GM03348 (cell line): ENCODE measurements at places on chromosomes 13 and 19.

DNA sequence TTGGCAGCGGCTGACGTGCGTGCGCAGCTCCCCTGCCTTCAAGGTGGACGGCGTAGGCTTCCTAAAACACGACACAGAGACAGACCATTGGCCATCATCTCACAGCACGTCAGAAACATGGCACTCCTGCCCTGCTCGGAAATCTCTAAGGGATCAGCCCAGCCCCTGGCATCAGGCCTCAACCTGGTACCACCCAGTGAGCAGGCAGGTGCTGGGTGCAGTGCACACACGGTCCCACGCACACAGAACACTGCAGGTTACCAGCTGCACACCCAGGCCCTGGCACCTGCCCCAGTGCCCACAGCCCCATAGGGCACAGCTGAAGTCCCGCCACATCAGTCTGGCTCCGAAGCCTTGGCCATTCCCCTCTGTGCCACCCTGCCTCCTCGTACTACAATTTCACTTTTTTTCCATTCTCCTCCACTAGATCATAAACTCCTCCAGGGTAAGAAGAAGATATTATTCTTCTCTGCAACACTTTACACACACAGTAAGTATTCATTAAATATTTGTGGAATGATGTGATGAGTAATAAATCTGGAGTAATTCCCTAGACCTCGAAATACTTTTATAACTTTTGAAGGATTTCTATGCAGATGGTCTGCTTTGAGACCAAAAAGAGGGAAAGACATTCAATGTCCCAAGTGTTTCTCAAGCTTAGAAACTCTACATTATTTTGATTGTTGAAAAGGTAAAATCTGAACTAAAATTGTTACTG, 156.4 kb downstream of the COL4A1 start:
- DNase-seq: peak; percentile 74

DNA sequence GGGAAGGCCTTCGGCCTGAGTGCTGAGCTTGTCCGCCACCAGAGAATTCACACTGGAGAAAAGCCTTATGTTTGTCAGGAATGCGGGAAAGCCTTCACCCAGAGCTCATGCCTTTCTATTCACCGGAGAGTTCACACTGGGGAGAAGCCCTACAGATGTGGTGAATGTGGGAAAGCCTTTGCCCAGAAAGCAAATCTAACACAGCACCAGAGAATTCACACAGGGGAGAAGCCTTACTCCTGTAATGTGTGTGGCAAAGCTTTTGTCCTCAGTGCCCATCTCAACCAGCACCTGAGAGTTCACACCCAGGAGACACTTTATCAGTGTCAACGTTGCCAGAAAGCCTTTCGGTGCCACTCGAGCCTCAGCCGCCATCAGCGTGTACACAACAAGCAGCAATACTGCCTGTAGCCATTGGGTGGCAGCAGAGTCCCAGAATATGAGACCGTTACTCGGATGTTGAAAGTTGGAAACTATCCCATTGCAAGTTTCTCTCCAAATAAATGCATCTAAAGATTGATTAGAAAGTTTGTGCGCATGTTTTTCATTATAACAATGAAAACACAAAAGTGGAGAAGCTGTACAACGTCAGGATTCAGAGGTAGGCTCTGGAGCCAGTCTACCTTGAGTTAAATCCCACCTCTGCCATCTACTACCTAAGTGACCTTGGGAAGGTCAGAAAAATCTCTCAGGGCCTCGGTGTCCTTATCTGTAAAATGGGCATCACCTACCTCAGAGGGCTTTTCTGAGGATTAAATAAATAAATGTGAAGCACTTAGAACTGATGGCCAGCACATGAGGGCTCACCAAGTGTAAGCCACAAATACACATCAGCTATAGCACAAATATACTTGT, 21.1 kb downstream of the ZNF473 start:
- no peak for DNase-seq

GRCh38 chr19:5948752-5949564, 29.0 kb downstream of the RANBP3 start:
- no peak for DNase-seq

DNA sequence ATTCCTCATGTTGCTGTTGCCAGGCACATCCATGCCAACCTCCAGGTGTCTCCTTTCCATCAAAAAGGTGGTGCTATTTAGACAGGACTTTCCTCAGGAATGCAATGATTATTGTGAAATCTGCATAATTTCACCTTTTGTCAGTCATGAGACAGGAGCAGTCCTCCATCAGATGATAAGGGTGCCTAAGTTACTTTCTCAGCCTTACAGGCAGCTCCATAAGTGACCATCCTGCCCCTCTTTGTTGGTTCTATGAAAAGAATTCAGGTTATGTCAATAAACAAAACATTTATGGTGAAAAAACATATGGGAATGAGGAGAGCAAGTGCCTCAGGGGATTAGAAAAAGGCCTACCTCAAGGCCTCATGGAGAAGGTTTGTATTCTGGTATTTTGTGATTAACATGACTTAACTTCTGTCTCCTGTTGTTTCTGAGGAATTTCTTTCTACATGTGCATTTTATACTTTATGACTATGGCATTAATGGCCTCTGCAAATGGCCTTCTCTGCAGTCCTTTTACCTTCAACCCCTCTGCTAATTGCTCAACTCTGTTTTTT, 110.3 kb upstream of the DIAPH3 start:
- no peak for DNase-seq

DNA sequence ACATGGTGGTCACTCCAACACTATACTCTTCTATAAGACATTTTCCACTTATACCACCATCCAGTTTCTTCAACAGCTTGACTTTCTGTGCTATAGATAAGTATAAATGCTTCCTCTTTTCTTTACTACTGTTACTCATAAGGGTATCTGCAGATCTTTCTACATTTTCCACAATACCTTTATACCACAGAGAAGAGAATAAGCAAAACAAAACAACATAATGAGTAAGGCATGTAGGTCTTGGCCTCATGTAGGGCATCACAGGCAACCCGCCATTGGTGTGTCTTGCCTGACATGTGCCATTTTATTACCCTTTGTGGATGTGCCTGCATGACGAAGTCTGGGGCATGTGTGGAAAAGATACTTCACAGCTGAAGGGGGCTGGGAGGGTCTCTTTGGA, 265.3 kb upstream of the STARD13 start:
- DNase-seq: no peak

DNA sequence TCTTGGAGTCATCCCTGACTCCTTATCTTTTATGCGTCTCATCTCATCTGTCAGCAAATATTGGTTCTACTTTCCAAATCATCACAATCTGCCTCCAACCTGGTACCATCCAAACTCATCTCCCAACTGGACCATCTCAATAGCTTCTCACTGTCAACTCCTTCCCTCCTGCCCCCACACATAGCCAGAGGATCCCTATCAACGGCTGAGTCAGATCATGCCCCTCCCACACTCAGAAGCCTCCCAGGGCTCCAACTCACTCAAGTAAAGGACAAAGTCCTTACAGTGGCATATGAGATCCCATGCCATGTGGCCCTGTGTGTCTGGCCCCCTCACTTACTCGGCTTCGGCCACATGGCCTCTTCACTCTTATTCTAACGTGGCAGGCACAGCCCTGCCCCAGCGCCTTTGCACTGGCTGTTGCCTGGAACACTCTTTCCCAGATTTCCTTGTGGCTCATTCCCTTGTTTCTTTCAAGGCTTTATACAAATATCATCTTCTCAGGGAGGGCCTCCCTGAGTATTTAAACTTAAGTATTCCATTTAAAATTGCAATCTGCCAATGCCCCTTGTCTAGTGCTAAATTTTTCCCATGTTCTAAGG, 4.3 kb downstream of the SPRED3 start:
- DNase-seq: peak; percentile 51

DNA sequence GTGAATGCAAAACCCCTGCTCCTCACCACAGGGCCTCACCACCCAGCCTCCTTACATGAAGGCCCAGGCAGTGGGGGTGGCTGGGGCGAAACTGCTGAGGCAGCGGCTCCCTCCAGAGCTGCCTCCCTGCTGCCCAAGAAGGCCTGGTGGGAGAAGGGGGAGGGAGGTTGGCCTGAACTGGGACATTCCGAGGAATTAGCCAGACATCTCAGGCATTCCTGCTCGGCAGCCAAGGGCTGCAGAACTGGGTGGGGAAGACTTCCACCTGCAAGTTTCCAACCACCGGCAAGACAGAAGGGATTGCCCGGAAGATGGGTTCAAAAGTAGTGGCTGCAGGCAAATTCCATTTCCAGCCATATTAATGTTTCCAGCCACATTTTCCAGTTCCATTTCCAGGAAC, 2.3 kb upstream of the PSPN start:
- peak; percentile 81 for DNase-seq

DNA sequence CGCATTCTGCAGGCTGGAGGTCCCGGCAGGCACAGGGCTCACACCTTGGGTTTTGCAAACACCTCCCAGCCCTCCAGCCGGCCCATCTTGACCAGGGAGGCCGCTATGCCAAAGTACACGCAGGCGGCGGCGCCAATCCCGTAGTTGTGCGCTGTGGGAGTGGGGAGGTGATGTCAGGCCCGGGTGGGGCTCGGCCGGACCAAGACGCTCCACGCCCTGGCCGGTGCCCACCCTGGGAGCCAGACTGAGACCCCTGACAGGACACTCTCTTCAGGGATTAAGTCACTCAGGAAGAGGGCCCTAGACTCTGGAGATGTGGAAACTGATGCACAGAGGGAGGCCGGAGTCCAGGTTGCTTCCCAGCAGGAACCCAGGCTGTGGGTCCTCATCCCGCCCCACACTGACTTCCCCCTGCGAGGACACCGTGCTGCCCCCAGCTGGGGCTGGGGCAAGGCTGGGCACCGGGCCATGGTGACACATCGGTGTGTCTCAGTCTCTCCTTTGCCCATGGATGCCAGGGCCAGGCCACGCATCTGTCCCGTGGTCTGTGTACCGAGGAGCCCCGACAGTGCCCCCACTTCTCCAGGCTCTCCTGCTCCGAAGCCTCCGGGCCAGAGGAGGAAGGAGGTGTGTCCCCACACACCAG, 8.8 kb downstream of the NDUFA11 start:
- no peak for DNase-seq

GRCh38 chr13:80342471-80343371, 1.8 kb upstream of the SPRY2 start:
- DNase-seq: peak; percentile 89

GRCh38 chr19:4534836-4535658, at the start of gene PLIN5:
Gene PLIN5 (minus strand): TSS chr19:4535224. CDS start chr19:4534074, 1,150 bp downstream.
- DNase-seq: peak; percentile 69

GRCh38 chr13:97537110-97537509, 103.1 kb downstream of the RAP2A start:
- DNase-seq: no peak

GRCh38 chr13:34696296-34696695, 245.8 kb upstream of the NBEA start:
- DNase-seq: no peak

DNA sequence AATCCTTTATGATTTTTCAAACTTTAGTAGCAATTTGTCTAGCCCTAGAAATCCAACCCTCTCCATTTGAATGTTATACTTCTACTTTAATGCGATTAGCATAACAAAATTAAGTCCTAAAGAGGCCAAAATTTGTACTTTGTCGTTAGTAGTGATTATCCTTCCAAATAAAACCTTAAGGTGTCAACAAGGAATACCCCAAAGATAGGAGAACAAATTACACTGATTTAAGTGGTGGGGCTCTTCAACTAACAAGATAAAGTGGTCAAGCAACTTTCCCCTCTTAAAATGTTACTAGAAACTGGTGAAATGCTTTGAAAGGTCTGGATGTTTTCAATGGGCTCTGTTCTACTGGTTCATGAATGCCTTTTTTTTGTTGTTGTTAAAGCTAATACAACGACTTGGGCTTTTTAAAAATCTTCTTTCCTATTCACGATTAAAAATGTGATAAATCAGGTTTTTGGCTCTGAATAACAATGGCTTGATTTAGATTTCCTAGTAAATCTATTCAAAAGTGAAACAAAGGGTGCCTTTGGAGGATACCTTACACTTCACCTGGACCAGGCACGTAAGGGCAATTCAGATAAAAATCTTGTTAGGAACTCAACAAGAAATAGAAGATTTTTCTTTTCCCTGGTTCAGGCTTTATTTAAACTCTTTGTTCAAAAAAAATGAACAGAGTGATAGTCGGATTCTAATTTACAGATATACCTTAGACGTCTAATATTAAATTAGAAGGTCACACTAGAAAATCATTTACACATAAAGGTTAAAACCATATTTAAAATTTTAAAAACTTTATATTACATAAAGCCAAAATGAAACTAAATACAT, 3.1 kb downstream of the SOX21 start:
- DNase-seq: no peak

DNA sequence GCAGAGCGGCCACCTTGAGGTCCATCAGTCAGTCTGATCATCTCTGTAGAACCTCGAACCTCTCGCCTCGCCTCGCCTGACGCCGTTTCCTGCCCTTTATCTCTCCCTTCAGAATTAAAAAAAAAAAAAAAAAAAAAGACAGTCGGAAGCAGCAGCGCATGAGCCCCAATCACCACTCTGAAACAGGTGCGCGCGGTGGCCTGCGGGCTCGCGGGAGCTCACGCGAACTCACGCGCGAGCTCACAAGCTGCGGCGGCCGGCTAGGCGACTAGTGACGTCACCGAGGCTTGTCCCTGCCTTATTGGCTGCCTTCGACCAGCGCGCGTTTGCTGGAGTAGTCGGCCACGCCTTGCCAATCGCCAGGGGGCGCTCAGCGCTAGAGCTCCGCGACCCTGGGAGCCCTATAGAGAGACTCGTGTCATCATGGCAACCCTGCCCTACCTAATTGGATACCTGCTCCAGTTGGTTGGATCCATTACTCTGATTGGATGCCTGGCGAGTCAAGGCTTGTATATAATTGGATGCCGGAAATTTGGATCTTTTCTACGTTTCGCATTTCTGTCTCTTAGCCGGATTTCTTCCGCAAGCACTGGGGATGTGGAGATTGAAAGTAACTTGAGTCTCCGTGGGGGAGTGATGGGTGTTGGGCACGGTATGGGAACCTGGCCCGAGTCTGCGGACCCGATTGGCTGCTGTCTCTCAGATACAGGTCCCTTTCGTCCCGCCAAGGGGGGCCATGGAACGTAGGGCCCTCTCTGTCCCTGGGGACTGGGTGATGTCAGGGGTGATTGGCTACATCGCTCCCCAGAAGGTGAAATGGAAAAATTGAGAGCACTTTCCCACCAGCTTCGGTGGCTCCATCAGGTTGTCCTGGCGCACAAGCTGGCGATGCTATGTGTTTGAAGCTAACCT, 31.6 kb downstream of the SYT3 start:
- DNase-seq: peak; percentile 71

DNA sequence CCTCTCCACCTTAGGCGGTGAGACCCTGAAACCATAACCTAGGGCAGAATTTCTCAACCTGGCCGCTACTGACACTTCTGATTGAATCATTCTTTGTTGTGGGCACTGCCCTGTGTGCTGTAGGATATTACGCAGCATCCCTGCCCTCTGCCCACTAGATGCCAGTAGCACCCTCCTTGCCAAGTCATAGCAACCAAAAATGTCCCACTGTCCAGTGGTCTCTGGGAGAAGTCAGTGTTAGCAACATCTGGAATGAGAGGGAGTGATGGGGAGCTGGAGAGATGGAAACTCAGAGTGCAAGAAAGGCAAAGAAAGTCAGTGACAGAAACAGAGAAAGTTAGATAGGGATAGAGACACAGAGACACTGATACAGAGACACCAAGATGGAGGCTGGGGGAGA, 13.6 kb downstream of the KLK4 start:
- DNase-seq: no peak

DNA sequence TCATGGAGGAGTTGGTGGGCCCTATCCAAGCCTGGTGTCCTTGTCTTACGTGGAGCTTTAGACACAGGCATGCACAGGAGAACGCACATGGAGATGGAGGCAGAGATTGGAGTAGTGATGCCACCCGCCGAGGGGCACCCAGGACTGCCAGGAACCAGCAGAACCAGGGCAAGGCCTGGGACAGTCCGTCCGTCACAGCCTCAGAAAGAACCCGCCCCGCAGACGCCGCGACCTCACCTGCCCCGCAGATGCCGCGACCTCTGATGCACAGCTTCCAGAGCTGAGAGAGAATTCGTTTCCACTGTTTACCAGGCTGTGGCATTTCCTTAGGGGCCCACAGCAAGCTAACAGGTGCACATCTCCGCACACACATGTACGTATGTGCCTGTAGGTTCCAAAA, 15.3 kb downstream of the GRTP1 start:
- DNase-seq: no peak
